ENCODE measurements at places on chromosomes 11 and 22. TPM values are rescaled to one million over a fixed set of nuclear protein-coding genes. Genes with fewer than 3 reads are reported as not detected.

The C11orf91 gene
- total RNA-seq, result not detected

The PARVG gene
- 57.4 TPM for total RNA-seq

The GRK2 gene
- 237 TPM for total RNA-seq

The KCNJ11 gene
- 0.53 TPM for total RNA-seq

The SLC1A2 gene
- not detected for total RNA-seq

The AHNAK gene
- 193 TPM for total RNA-seq

The TSKU gene
- total RNA-seq, result 0.13 TPM

The CD248 gene
- total RNA-seq, result 3.1 TPM

The OR51B4 gene
- total RNA-seq, result not detected

The MRGPRF gene
- not detected for total RNA-seq

The ASRGL1 gene
- total RNA-seq, result 6.5 TPM

The SLC22A12 gene
- not detected for total RNA-seq

The BDNF gene
- not detected for total RNA-seq

The SPDYC gene
- not detected for total RNA-seq

The ARHGAP8 gene
- 0.49 TPM for total RNA-seq

The OR4D5 gene
- not detected for total RNA-seq

The OR51V1 gene
- not detected for total RNA-seq

The FXYD6 gene
- 0.11 TPM for total RNA-seq

The CCDC34 gene
- 22.4 TPM for total RNA-seq

The OR8A1 gene
- not detected for total RNA-seq
